ENCODE measurements at places on chromosomes 5 and 9.

DNA sequence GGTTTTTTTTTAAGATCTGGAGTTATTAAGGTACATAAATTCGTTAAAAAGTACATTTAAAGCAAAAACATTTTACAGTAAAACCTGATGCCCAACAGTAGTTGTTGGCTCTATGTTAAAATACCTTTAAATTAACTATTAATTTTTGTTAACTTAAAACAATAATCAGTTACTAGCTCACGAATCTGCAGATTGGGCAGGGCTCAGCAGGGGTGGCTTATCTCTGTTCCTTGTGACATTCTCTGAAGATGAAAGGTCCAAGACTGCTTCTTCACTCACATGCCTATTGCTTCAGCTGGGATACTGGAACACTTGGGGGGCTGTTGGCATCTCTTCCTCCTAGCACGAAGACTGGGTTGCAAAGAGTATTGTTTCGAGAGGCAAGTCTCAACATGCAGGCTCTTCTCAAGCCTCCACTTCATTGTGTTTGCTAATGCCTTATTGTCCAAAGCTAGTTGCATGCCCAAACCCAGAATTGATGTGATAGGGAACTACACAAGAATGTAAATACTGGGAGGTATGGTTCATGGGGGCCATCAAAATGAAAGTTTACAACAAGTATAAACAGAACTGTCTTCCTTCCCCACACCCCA lies 46.6 kb downstream of the MAP3K1 start:
- no peak for DNase-seq

GRCh38 chr5:91059409-91059808 lies 323.7 kb downstream of the ARRDC3 start:
- DNase-seq = no peak

GRCh38 chr5:175698401-175699115 lies 40.7 kb downstream of the HRH2 start:
- DNase-seq = no peak

DNA sequence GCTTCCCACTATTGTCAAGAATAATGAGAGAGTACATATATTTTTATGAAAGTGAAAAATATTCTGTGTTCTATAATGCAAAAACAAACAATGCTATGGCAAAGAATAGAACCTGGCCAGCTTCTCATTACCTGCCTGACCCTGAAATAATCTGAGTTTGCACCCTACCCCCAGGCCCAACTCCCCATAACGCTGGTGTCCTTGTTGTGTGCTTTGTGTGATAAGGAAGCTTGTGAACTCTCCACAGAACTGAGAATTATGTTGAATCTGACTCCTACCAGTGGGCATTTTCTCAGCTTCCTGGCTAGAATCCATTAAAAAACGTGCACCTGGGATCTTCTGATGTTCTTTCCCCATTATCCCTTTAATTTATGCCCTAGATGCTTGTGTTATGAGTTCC lies 178.0 kb upstream of the GNA14 start:
- DNase-seq = no peak
